ENCODE measurements at places on chromosomes 13 and 19.
A peak's percentile ranks its signal among the peaks of the same experiment; 100 is the strongest.

GRCh38 chr19:28577233-28577632, 635.7 kb downstream of the UQCRFS1 start:
- DNase-seq = no peak

- DNase-seq = no peak
Measured at GRCh38 chr13:48334534-48335127, 31.1 kb downstream of the RB1 start.

GRCh38 chr19:36041831-36042230, 9.2 kb upstream of the CLIP3 start:
- DNase-seq = no peak

DNA sequence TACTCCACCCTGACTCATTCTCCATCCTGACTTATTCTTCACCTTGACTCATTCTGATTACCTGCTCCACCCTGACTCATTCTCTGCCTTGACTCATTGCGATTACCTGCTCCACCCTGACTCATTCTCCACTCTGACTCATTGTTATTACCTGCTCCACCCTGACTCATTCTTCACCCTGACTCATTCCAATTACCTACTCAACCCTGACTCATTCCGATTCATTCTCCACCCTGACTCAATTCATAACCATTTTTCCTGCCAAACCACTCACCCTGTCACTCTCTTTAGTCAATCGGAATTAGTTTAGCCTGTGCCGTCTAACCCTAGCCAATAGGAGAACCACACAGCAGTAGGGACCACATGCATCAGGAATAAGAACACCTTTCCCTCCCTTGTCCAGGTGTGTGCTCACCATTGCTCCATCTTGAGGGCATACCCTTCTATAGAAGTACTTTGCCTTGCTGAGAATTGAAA, 1227.4 kb upstream of the PCDH20 start:
- DNase-seq = no peak

DNA sequence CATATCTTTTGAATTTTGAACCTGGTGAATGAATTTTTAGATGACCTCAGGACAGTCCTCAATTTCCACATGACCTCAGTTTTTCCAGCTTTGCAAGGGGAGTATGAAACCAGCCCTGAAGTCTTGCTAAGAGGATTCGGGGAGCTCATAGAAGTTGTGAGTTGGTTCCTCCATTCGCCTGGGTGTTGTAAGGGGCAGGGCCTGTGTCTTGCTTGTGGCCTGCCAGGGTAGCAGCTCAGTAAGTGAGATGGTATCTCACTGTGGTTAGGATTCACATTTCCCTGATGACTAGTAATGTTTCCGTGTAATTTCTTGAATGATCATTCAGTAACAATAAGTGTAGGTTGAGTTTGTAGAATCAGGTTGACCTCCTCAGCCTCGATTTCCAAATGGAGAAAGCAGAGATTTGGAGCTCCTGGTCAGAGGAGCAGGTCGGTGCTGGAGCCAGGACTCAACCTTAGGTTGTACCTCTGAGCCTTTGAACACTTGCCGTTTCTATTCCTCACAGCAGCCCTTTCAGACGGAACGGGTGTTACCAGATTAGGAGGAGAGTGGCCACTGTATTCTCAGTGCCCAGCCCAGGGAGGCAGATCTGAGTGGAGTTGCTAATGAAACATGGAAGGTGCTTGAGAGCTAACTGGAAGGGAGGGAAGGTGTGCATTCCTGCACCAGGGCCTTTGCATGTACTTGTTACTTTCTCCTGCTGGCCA, 14.6 kb downstream of the NACC1 start:
- no peak for DNase-seq

GRCh38 chr19:41940731-41941409, 12.6 kb upstream of the ERFL start:
- no peak for DNase-seq

- no peak for DNase-seq
Measured at GRCh38 chr13:23776698-23777574, 112.3 kb downstream of the MIPEP start.

- DNase-seq = no peak
Measured at GRCh38 chr13:110338441-110339101, 31.5 kb downstream of the COL4A2 start.

DNA sequence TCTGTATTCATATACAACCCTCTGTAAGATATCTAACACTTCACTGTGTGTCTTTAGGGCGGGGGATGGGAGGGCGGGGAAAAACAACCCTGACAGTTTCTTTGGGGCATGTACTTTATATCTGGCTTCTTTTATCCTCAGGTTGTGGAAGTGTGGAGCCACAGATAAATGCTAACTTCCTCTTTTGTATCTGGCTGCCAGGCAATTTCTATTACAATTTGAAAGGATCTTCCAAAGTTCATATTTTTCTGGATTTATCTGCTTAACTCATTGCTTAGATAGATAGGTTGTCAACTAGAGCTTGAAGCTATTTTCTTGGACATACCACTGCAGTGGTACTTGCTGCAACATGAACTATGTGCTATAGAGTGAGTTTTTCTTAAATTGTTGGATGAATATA, 393.0 kb downstream of the LMO7 start:
- no peak for DNase-seq

- DNase-seq = no peak
Measured at GRCh38 chr19:13260883-13261653, 110.9 kb downstream of the IER2 start.

DNA sequence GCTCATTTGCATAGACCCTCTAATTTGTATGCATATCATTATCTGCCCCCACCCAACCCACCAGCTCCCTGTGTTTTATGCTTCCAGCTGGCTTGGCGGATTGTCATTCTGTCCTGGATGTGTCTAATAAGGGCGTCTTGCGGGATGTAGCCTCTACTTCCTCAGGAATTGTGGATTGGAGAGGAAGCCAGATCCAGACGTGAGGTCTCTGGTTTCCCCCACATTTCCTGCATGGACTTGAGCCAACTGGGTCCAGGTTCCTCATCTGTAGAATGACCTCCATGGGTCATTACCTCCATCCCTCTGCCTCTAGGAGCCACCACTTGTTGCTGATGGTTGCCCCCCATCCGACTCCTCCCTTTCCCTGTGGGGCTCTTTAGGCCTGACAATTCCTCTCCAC, 7.3 kb downstream of the TNFSF14 start:
- no peak for DNase-seq

DNA sequence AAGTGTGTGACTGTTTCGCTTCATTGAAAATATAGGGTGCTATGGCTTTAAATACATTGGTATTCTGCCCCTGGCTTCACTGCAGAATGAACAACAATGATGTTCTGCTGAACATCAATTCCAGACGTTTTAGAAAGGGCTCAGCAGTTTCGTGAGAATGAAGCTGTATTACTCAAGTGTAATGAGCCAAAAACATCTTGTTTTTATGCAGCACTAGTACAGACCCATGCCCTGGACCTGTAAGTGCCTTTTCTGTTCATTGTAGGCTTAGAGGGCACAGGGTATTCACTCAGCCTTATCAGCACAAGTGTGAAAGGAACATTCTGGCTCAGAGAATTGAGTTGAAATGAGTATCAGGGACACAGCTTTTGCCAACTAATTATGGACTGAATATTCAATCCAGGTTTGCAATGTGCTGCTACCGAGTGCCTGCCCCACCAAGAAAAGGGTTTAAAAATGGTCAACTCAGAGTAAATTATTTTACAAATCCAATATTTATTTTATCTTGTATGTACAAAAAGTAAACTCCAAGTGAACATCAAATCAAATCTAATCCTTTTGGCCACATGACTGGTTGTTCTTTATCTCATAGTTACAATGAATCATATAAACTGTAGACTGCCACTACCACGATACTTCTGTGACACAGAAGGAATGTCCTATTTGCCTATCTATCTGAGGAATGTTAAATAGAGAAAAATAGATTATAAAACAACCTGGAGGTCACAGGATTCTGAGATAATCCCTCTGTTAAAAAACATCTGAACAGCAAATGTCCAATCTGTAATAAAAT, 362.8 kb downstream of the NALCN start:
- DNase-seq = no peak

DNA sequence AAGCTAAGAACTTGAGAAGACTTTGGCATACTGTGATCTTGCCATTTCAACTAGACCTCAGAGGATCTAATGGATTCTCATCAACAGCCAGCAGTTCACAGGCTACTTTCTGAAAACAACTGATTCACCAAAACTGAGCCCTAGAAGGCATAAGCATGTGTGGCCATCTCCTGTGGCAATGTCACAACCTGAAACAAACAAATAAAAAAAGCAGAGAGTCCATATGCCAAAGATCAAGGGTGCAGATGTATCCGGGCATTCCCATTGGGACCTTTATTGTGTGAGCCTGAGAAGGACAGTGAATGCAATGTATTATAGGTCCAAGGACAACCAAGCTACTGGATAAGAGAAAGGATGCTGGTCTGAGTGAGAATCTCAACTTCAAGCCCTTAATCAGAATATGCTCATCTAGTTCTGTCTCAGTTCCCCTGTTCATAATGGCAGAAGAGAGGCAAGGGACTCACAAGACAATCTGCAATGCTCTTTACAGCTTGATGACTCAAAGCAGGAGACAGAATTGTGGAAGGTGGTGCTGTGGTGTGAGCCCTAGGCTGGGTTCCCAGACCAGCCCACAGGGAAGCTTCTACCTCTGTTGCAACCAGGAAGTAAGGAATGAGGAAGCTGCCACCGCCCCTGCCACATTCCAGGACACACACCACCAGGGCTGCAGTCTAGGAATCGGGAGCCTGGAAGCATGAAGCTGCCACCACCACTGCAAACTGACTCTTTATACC, 133.7 kb downstream of the RAP2A start:
- DNase-seq = no peak

- DNase-seq = no peak
Measured at GRCh38 chr13:83796364-83796763, 85.9 kb downstream of the SLITRK1 start.

- DNase-seq = no peak
Measured at GRCh38 chr13:64675255-64675892, 2554.8 kb downstream of the PCDH9 start.

DNA sequence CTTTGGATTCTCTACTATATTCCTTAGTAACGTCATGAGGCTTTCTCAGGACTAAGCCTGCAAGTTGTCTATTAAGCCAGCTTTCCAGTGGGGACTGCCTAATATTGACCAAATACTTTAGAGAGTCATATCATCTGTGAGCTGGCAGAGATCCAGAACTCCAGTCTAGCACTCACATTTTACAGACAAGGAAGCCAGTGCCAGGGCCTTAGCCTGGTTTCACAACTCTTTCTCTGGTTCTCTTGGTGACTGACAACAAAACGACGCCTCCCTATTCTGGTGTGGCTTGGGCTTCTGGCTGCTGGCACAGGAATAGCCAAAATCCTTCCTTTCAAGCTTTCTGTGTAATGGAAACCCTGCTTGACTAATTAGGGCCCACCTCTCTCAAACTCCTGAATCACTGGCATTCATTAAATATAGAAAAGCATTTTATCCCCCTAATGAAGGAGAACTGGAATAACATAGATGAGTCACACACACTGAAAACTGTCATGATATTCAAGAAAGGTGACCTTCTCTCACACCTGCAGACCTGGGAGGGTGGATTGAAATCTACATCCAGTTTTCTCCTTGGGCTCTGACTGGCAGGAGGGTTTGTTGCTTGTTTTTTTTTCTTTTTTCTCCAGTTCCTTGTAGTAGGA, 75.2 kb upstream of the UBL3 start:
- no peak for DNase-seq

DNA sequence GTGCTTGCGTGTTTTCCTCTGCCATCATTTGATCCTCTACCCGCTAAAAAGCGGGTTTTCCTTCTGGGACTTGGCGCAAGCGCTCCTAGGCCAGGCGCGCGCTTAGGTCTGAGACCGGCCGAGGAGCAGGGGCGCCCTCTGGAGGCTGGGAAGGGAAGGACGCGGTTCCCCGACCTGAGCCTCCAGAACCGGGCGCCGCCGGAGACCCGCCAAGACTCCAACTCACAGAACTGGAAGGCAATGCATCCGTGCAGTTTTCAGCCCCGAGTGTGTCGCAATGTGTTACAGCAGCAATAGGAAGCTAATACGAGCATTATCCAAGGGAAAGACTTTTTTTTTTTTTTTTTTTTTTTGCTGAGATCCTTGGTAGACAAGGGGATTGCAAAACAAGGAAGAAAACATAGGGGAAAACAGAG, 190.9 kb downstream of the COL4A1 start:
- DNase-seq = peak; percentile 5

DNA sequence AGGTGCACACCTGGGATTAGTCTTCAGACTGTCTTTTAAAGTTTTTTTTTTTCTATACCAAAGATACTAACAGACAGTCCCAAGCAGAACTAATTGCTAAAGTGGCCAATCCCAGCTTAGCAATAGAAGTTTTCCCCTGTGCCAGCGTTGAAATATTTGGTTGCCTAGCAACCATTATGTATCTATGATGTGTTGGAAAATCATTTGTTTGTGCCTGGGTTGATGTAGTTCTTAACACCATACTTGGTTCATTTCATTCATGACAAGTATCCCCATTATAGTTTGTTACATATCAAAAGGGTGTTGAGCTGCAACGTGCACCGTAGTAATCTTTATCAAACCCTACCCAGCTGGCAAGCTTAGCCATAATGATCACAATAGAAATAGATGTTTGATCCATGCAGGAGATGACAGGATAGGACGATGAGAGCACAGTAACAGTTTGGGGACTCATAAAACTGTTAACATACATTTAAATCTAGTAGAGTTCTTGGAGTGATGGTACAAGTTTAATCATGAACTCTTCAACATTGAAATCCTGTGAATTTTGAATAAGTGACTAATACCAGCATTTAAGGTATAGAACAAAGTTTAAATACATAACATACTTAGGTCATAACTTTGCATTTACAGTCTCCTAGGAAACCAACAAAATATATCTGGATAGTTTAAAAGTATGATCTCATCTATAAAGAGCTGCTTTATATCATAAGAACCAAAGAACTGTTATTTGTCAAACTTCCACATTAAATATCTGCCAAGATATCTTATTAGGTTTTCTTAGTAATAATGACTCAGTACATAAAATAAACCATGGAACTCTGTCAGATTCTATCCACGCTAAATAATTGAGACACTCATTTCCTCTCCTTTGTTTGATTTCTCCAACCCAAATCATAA, 73.4 kb downstream of the MBNL2 start:
- DNase-seq = no peak

- peak; percentile 89 for DNase-seq
Measured at GRCh38 chr19:39397360-39398296, 6.5 kb downstream of the MED29 start.

DNA sequence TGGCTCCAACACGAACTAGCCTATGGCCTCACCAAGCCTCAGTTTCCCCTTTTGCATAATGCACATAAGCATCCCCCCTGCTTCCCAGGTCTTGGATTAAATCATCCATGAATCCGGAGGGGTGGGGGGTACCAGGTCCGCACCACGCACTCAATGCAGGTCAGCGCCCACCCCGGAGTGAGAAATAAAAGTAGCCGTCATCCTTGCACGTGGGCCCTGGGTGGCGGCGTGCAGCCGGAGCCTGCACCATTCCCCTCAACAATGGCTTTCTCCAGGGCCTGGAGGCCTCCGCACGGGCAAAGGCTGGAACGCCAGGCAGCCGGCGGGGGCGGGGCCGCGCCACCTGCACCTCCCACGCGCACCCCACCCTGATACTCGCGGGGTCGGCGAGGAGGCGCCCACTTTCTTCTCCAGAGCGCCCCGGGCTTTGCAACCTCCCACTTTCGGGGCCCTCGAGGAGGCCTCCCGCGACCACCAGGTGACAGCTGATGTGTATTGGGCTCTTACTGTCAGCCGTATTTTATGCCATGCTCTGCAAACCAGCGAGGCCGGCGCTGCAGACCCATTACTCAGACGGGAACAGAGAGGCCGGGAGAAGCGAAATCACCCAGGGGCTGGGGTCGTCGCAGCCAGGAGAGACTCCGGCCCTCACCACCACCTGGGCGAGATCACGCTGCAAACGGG, 767 bp upstream of the GADD45B start:
- DNase-seq = peak; percentile 61

GRCh38 chr19:21568816-21569493, 63.6 kb downstream of the ZNF429 start:
- peak; percentile 77 for DNase-seq

- DNase-seq = no peak
Measured at GRCh38 chr19:6241680-6242377, 37.9 kb downstream of the MLLT1 start.
